ENCODE measurements at places on chromosomes 3 and 15.

GRCh38 chr3:146469150-146470017, at the start of gene PLSCR2:
Gene PLSCR2 (minus strand): TSS chr3:146469561. CDS start chr3:146459904, 9,657 bp downstream.
- peak; percentile 71 for DNase-seq

DNA sequence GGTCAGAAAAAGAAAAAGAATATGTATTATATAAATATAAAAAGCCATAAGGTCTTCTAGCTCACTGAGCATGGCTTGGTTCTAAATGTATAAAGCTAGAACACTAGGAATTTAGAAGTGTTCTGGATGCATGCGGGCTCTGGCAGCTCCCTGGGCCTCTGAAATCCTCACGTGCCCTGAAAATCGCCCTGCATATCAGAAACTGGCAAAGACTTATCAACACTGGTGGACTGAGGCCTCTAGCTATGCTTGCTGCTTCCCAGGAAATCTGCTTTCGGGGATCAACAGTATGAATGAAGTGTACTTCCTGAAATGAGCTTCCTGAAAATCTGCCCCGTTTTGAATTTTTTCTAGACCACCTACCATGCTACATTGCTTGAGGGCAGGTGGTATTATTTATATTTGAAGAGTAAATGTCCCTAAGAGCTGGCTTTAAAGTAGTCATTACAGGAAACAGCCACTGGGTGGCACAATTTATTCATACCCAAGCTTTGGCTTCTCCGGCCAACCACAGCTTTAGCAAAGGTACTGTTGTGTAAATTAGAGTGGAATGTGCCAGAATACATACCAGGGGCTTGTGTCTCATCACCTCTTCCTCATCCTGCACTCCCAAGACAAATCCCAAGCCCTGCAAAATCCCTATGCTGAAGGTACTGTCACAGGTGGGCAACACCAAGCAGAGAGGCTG, 17.7 kb downstream of the CRTAP start:
- DNase-seq, result peak; percentile 10

GRCh38 chr3:172222478-172223071, 183.2 kb downstream of the FNDC3B start:
- DNase-seq, result no peak

- no peak for DNase-seq
These were observed 47.5 kb downstream of the PTH1R start for GRCh38 chr3:46924921-46925584.

DNA sequence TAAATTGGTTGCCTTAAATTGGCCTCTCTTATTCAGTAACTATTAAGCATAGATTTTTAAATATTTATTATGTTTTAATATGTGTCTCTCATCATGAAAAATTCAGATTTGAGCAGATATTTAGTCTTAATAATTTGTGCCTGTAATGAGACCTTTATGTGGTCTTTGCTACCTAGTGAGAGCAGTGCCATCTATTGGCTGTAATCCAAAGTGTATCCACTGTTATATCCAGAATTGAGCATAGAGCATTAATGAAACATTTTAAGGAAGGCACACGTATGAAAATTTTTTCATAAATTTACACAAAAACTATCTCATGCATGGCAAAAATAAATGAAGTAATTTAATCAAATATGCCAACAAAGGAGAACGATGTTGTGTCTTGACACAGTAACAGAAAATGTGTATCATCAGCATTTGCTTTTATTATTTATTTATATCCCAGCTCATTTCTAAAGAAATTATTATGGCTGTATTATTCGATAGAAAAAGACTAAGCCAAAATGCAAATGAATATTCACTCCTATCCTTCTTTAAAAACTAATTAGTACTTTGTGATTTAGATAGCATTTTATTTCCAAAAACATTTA, 203.5 kb downstream of the RSRC1 start:
- DNase-seq, result no peak

GRCh38 chr3:50698269-50698668, 23.5 kb downstream of the DOCK3 start:
- no peak for DNase-seq

GRCh38 chr15:91795235-91795634, 58.3 kb upstream of the SLCO3A1 start:
- DNase-seq, result no peak

DNA sequence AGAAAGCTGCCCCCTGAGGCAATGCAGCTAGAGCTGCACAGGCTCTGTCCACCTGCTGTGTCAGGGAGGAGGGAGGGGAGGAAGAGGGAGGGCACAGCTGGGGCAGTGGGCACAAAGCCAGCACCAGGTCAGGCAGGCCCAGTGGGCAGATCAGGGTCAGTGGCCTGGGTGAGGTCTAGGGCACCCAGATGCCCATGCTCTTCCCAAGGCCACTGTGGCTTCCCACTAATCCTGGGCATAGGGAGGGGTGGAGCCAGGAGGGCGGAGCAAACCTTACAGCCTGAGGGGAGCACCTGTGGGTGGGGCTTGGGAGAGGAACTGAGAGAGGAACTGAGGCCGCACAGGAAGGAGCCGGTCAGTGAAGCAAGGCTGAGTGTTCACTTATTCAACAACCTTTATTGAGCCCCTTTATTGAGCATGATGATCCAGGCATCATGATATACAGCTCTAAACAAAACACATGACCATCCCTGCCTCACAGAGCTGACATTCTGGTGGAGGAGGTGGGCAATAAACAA, 55.0 kb downstream of the RHCG start:
- DNase-seq, result no peak

DNA sequence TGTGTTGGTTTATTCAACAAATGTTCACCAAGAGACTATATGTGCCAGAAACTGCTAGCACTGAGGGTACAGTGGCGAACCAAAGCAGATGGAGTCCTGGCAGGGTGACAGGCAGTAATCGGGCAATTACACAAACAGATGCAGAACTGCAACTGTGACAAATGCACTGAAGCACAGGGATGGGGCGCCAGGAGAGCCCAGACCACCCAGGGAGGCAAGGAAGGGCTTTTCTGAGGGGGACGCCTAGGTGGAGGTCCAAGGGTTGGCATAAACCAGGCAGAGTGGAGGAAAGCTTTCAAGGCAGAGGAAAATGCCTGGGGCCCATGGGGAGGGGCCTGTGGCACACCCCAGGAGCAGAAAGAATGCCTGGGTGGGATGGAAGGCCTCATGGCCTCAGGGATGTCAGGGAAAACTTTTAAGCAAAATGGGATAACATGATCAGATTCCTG, 5.5 kb downstream of the DIS3L start:
- no peak for DNase-seq

GRCh38 chr15:55715355-55716076, 27.4 kb downstream of the PRTG start:
- DNase-seq, result no peak

GRCh38 chr3:122100591-122101463, 45.7 kb downstream of the CD86 start:
- peak; percentile 40 for DNase-seq

DNA sequence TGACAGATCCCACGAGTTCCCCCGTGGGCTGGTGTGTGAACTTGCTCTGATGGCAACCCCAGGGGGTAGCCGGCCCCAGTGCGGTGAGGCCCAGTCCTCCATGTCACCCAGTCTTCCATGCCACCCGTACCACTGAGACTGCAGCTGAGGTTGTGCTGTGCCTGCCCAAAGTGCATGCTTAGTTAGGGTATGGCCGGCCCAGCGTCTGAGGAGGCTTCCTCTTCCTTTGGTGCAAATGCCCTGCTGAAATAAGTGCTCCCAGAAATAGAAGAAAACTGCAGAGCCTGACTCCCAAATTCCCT, 31.5 kb downstream of the MGLL start:
- no peak for DNase-seq

DNA sequence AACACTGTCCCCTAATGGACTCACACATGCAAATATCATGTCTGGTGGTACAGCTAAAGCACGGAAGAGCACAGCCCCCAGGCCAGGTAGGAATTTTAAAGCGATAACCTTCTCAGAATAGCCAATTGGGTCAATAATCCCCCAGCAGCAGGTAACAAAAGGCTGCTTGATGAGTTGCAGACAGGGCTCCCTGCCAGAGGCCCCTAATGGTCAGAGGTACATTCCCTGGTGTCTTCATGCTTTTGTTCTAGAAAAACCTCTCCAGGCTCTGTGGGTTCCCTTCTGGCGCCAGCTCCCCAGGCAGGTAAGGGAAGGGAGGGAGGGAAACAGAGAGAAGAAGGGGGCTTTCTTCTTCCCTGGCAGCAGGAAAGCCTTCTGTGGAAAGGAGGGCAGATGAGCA, 43.4 kb upstream of the PRTG start:
- DNase-seq, result no peak

DNA sequence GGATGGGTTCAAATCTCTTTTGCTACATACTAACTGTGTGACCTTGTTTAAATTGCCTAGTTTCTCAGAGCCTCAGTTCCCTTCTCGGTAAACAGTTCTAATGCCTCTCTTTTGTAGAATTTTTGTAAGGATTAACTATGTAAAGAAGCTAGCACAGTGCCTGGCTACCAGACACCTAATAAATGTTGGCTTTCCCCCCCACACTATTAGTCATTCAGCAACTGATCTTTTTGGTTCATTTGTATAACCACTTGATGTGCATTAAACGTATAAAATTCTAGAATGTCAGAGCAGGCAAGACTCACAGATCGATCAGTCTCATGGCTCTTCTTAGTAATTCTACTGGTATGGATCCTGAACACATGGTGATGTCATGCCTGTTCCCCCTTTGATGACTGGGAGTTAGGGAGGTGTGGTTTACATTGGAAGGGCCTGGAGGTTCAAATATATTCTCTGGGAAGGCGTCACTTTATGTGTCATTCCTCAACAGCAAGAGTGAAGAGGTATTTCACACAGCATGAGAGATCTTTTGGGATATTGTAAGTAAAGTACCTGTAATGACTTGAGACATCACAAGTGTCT, 6.5 kb downstream of the TAGLN3 start:
- peak; percentile 19 for DNase-seq

DNA sequence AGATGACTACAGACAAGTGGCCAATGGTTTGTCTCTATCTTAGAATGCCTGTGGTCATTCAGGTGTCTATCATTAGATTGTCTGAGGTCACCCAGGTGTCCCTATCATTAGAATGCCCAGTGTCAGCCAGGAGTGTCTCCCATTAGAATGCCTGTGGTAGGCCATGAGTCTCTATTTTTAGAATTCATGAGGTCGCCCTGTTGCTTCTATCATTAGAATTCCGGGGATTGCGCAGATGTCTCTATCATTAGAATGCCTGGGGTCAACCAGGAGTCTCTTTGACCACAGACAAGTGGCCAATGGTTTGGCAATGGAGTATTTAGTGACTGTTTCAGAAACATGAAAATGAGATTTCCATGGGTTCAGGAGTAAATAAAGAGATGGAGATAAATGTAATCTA, 7.6 kb downstream of the RTP2 start:
- no peak for DNase-seq

DNA sequence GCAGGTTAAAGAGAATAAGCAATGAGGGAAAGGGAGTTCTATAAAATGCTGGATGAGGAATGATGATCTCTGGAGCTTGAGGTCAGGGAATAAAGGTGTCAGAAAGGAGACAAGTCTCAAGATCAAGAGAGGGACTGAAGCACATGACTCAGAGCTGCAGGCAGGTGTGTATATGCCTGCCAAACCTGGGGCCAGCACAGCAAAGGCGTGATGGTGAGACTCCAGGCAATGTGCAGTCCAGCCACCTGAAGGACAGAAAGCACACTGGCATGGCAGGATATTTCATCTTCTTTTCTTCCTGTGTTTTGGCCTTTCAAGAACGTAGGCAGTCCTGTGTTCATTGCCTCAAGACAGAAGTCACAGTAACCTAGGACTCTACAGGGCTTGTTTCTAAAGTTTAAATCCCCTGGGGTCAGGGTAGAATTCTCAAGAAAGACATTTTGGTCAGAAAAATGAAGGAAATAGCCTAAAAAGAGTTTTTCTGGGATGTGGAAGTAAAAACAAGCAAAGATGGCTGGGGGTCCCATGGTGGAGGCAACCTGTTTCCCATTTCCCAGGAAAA, 55.5 kb upstream of the TOPAZ1 start:
- no peak for DNase-seq

DNA sequence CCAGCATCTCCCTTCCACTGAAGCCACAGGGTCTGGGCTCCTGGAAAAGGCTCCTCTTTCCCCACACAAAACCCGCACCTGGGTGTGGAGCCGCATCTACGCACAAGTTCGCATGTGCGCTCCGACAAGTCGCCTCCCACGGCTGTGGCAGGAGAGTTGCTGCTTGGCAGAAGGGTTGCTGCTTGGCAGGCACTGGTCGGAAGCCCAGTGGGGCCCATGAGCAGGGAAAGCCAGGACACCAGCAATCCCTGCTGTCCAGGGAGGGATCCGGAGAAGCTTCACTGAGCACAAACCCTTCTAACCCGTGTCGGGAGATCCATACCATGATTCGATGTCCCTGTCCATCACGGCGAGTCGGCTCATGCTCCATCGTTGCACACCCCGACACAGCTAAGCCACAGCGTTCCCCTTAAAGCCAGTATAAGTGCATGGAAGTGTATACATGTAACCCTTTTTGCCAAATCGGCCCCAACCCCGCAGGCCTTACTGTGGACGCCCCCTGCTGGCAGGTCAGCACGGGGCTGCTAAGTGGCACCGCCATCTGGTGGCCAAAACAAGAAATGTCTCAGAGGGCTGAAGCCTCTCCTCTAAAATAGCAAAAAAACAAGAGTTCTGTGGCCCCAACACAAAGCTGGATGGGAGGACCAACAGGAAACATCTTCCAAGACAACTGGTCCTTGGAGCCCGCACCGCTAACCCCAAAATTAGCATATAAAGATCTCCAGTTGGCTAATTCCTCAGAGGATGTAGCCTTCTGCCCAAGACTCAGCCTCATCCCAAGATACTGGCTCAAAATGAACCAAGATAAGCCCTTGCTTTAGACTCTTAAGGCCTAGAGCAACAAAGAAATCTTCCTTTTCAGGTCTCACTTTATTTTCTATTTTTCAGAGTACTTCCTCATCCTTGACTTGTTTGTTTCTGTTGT, 8.3 kb downstream of the ANKRD63 start:
- peak; percentile 87 for DNase-seq

DNA sequence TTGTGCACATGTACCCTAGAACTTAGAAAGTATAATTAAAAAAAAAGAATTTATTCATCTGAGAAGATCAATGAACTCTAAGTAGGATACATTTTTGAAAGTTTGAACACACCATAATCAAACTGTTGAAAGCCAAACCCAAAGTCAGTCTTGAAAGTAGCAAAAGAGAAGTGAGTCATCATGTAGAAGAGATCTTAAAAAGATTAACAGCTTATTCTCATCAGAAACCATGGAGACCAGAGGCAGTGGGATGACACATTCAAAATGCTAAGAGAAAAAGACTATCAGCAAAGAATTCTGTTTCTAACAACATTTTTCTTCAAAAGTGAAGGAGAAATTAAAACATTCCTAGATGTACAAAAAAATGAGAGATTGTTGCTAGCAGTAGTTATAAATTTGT, 60.7 kb downstream of the TIMP4 start:
- DNase-seq, result no peak

DNA sequence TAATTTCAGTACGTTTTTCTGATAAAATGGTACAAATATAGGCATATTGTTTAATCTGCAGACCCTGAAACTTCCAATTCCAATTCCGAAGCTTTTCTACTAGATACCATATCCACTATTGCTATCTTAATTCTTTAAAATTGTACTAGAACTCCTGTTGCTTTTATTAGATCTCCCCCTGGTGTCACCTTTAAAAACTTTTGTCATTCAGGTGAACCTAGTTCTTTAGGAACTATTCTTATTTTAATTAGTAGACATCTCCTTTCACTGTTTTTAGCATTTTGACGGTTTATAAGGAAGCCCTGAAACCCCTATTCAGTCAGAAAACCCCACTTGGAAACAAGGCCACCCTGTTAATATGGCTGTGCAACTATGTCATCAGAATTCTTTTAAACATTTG, 22.3 kb downstream of the C2CD4B start:
- DNase-seq, result no peak

- DNase-seq, result no peak
These were observed 136.1 kb upstream of the MME start for GRCh38 chr3:154943981-154944380.

Measured in stimulated activated CD4-positive, alpha-beta T cell treated with anti-CD3 and anti-CD28 coated beads, Interleukin-1b, Interleukin-23, amount 100 ng/mL, for 48 hours (primary cell).